ENCODE measurements at places on chromosomes 3 and 15. TPM values are rescaled to one million over a fixed set of nuclear protein-coding genes. Genes with fewer than 3 reads are reported as not detected.

Gene CADM2
- total RNA-seq, result 2.2 TPM

GRCh38 chr15:65146438-65146837 is 12.8 kb upstream of the PDCD7 start:
- H3K4me3 ChIP-seq, result no peak overlapping the region
- no peak for DNase-seq
- no peaks in the 10 kb centered on the region for H3K4me1 ChIP-seq
- peaks cover 20% of the 10 kb centered on the region for H3K36me3 ChIP-seq
- H3K27ac ChIP-seq, result no peak overlapping the region

- no peak overlapping the region for H3K27ac ChIP-seq
- no peak for DNase-seq
- H3K4me3 ChIP-seq, result no peak overlapping the region
- H3K36me3 ChIP-seq, result peaks cover 4% of the 10 kb centered on the region
- peaks cover 3% of the 10 kb centered on the region for H3K4me1 ChIP-seq
Measured at GRCh38 chr3:143548393-143548792, 299.9 kb downstream of the SLC9A9 start.

DNA sequence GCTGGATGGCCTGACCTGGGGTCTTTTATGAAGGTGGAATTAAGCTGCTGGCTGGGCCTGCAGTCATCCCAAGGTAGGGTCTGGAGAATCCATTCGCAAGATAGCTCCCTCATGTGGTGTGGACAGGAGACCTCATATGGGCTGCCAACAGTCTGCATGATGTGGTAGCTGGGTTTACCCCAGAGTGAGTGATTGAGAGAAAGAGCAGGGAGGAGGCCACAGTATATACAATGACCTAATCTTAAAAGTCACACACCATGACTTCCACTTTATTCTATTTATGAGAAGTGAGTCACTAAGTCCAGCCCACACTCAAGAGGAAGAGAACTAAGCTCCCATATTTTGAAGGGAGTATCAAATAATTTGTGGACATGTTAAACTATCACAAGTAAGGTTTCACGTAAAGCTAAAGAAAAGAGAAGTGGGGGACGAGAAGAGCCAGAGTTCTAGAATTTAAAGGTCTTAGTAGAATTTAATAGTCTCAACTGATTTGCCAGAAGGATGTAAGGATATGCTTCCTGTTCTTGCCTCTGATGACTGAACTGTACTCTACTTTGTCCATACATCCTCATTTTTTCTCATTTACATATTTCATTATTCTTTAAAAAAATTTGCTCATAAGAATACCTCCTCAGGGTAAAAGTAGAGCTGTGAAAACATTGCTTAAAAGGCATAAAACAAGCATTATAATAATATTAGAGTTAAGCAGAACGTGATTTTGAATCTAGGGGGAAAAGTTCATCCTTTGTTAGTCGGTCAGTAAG is 184.4 kb downstream of the PEX5L start:
- H3K36me3 ChIP-seq, result no peaks in the 10 kb centered on the region
- peaks cover 12% of the 10 kb centered on the region for H3K4me1 ChIP-seq
- H3K4me3 ChIP-seq, result no peak overlapping the region
- peaks cover 28% of the 10 kb centered on the region for H3K27me3 ChIP-seq
- no peak overlapping the region for H3K27ac ChIP-seq

Gene CCDC13
- 0.30 TPM for total RNA-seq

- DNase-seq, result no peak
- H3K4me3 ChIP-seq, result no peak overlapping the region
- no peaks in the 10 kb centered on the region for H3K4me1 ChIP-seq
- H3K36me3 ChIP-seq, result no peaks in the 10 kb centered on the region
- H3K27ac ChIP-seq, result no peak overlapping the region
Measured at GRCh38 chr3:22156868-22157267, 405.9 kb upstream of the ZNF385D start.

Measured in osteocyte (in vitro differentiated cells).